Caki2 (cell line): ENCODE measurements at places on chromosomes 3 and 15. TPM values are rescaled to one million over a fixed set of nuclear protein-coding genes. Genes with fewer than 3 reads are reported as not detected.

GRCh38 chr3:33083958-33084357 lies 13.0 kb downstream of the GLB1 start:
- DNase-seq, result no peak

DNA sequence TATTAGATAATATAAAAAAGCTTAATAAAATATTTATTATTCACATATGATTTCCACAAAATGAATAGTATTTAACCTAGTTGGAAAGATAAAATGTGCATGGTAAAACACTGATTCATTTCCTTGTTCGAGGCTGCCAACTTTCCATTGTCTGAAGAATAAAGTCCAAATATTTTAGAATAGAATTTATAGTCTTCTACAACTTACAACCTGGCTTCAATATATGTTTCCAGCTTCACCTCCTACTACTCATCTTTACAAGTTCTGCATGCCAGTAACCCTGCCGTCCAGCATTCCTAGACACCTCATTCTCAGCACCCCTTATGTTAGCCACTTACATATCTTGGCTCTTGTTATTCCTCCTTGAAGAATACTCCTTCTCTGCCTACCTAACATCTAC lies 244.5 kb downstream of the FGF12 start:
- no peak for DNase-seq

- no peak for DNase-seq
These were observed 28.1 kb upstream of the LRTM1 start for GRCh38 chr3:54955941-54956340.

- DNase-seq, result no peak
These were observed 495.0 kb downstream of the NLGN1 start for GRCh38 chr3:173892547-173892946.

GRCh38 chr15:90553248-90553745 lies 23.6 kb downstream of the CRTC3 start:
- no peak for DNase-seq

- DNase-seq, result no peak
These were observed 407.5 kb upstream of the WNT5A start for GRCh38 chr3:55894605-55895004.

- no peak for DNase-seq
These were observed 438.2 kb upstream of the PROK2 start for GRCh38 chr3:72223116-72223515.

DNA sequence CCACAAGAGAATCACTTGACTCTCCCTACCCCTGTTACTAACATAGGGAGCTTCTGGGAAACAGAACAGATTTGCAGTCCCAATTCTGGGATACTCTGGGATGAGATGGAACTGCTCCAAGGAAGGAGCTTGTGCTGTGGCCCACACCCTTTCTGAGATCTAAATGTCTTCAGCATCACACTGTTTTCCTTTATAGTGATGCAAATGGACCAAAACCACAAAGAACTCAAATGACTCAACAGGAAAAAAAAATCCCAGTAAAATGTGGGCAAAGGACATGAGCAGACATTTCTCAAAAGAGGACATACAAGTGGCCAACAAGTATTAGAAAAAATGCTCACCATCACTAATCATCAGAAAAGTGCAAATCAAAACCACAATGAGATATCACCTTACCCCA lies 155.6 kb downstream of the NECTIN3 start:
- DNase-seq, result peak; percentile 34

- no peak for DNase-seq
These were observed 4.8 kb downstream of the PPP1R14D start for GRCh38 chr15:40823572-40824343.

- no peak for DNase-seq
These were observed 821.6 kb downstream of the PDCD6IP start for GRCh38 chr3:34619990-34620389.

GRCh38 chr3:49966233-49966942 lies 26.4 kb downstream of the RBM6 start:
- no peak for DNase-seq

GRCh38 chr3:58332575-58333188 lies at the start of gene PXK:
TSS of gene PXK (plus strand) at chr3:58332892. CDS start at chr3:58332989, 97 bp downstream.
- peak; percentile 65 for DNase-seq

DNA sequence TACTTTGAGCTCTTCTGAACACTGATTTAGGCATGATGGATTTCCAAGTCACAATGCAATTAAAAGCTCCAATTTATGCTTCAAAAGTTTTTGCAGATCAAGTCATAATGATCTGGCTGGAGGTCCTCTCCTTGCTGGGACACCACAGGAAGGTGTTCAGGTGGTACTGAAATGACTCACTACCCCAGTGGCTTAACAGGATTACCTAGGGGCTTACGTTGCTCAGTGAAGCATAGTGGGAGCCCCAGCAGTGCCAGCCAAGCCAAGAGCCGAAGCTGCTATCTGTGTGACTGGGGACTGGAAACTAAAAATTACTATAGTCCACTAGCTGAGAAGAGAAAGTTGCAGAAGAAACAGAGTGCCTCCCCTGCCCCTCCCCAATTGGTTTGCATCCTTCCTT lies 110.1 kb upstream of the LPP start:
- no peak for DNase-seq

GRCh38 chr3:52527732-52528585 lies 5.7 kb downstream of the NT5DC2 start:
- DNase-seq, result no peak

DNA sequence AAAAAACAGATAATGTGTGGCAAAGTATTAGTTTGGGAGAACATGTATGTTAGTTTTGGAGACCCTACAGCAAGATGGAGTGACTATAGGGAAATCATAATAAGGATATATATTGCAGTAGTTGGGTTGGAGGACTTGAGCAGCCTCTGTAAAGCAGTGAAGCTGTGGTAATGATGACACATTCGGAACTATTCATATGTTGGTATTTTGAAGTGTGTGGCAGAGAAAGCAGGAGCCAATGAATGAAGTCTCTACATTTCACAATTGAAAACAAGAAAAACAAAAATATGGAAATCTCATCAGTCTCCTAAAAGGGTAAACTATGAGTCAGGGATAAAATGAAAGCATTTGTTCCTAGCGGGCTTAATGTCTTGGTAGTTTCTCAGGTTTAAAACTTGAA lies 645.9 kb downstream of the OTOL1 start:
- DNase-seq, result peak; percentile 30

- DNase-seq, result no peak
These were observed 67.9 kb upstream of the C3orf80 start for GRCh38 chr3:160157321-160157720.

TAGLN3 gene
- 1.2 and 1.9 TPM in 2 replicates for total RNA-seq

GORASP1 gene
- 26.8 and 33.3 TPM in 2 replicates for total RNA-seq

KLHL40 gene
- total RNA-seq, result not detected in 2 replicates

CMSS1 gene
- 36.5 and 49.1 TPM in 2 replicates for total RNA-seq

C15orf62 gene
- 0.27 and 0.64 TPM in 2 replicates for total RNA-seq

KLHL25 gene
- 2.7 and 4.9 TPM in 2 replicates for total RNA-seq

NEK11 gene
- 4.0 and 8.1 TPM in 2 replicates for total RNA-seq

SPINT1 gene
- total RNA-seq, result 19.5 and 29.7 TPM in 2 replicates
